HT-29 (cell line): ENCODE measurements at places on chromosomes 1 and 21. TPM values are rescaled to one million over a fixed set of nuclear protein-coding genes. Genes with fewer than 3 reads are reported as not detected.

GRCh38 chr1:200226969-200227303, 182.9 kb downstream of the ZNF281 start:
- no peak for DNase-seq

DNA sequence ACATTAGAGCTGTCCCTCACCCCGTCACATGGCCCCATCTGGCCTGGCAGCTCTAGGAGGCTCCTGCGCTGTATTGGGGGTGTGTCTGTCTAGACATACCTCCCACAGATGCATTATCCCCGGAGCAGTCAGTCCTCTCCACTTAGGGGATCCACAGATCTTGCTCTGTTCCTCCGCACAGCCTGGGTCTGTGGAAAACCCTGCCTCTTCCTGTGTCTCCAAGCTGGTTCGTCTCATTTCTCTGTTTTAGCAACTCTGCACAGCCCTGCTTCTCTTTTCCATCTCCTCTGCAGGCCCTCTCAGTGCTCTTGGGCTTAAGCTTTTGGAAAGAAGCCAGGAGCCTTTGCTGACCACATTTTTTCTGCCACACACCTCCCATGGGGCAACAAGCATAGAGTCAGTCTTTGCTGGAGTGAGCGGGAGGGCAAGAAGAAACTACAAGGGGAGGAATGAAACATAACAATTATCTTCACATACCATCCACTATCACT, 241.5 kb downstream of the FOXD2 start:
- DNase-seq = no peak

Gene FMO3
- not detected in 2 replicates for total RNA-seq

Gene AGL
- 7.0 and 8.6 TPM in 2 replicates for total RNA-seq

GRCh38 chr1:94011709-94012595, 102.7 kb upstream of the GCLM start:
- peak; percentile 8 for DNase-seq

Gene LHX8
- not detected in 2 replicates for total RNA-seq

GRCh38 chr1:100344774-100345173, 7.5 kb upstream of the CDC14A start:
- no peak for DNase-seq

GRCh38 chr1:41387667-41388091, 26.4 kb downstream of the FOXO6 start:
- peak; percentile 36 for DNase-seq

DNA sequence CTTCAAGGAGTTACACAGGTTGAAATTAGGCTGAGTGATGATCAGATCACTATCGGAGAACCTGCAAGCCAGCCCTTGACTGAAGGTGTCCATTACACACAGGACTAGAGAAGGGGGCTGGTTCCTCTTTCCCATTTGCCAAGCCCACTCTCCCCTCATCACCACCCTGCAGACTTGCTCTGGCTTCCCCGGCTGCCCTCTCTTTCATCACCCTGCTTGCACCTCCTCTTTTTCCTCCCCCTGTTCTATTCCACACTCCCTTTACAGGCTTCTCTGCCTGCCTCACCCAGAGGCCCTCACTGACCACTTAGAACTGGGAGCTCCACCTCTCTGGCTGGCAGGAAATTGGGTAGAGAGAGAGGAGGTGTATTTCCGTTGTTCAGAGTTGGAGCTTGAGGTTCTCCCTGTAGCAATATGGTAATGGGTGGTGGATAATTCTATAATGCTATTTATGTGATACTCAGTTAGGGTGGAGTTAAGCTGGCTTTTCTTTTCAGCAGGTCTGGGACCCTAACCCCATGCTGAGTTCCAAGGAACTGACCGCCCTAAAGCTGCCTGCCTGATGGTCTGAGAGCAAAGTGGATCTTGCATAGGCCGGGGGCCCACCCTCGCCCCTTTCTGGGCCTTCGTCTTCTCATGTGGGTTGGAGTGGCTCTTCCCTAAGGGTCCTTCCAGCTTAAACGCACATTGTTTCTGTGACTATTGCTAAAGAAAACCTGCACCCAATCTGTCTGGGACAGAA, 111.8 kb upstream of the ADAR start:
- DNase-seq = no peak

Gene NTNG1
- not detected in 2 replicates for total RNA-seq

DNA sequence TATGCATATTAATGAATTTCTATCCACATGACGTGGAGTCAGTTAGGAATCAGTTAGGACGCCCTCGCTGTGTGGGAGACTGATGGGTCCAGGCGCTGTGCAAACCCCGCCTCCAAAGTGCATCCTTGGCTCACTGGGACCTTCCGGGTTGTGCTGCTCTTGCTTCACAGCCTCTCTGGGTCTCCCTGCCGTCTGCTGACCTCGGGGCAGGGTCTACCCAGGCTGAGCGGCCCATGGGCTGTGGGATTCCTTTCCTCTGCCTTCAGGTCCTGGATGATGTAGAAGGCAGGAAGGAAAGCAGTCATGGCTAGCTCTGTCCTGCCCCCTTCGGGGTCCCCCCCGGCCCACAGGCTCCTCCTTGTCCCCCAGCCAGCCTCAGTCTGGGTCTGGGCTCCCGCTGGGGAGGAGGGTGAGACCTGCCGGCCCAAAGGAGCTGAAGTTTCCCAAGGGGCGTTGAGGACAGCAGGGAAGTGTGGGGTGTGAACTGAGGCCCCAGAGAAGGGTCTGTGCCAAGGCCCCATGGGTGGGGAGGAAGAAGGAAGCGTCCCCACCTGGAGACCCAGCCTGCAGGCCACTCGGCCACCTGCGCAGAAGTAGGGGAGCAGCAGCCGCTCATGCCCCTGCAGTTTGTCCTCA, 24.6 kb upstream of the CDK11A start:
- no peak for DNase-seq

DNA sequence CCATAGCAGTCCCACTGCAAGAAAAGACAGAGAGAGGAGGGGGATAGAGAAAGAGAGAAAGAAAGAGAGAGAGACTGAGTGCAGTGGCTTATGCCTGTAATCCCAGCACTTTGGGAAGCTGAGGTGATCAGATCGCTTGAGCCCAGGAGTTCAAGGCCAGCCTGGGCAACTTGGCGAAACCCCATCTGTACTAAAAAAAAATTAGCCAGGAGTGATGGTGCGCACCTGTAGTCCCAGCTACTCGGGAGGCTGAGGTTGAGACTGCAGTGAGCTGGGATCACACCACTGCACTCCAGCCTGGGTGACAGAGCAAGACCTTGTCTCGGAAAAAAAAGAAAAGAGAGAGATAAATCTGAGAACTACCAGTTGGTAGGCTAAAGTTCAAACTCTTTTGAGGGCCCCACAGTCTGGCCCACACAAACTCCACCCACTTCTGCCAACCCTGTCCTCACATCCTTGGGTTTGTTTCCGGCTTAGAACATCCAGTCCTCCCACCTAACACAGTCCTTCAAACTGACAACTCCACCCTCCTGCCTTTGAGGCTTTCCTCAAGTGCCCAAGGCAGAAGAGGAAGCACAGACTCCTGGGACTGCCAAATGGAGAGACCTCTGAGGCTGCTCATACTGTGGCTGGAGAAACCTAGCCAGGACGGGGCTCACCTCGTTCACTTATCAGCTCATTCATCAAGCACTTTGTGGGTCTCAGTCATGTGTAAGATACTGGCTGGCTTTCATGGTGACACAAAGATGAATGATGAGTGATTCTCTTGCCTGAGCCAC, 20.1 kb downstream of the TFAP2E start:
- no peak for DNase-seq

Gene ARID1A
- total RNA-seq = 28.4 and 37.2 TPM in 2 replicates

Gene TNNT2
- total RNA-seq = 0.13 and 0.46 TPM in 2 replicates

Gene SYPL2
- not detected in 2 replicates for total RNA-seq

- DNase-seq = no peak
Observed at GRCh38 chr1:184866991-184867788, 107.1 kb downstream of the NIBAN1 start.

- DNase-seq = no peak
Observed at GRCh38 chr21:31194510-31195293, 149.4 kb downstream of the TIAM1 start.
